Spleen (tissue), 13 donors: ENCODE measurements at places on chromosomes 3 and 15.

- no peak for DNase-seq
- H3K27ac ChIP-seq = no peak overlapping the region
- H3K4me1 ChIP-seq = no peaks in the 10 kb centered on the region
- H3K4me3 ChIP-seq = no peak overlapping the region
Observed at GRCh38 chr15:50009634-50010033, 109.4 kb downstream of the ATP8B4 start.

- peaks cover 12% of the 10 kb centered on the region for H3K36me3 ChIP-seq
- H3K4me3 ChIP-seq = no peak overlapping the region
- peaks cover 32% of the 10 kb centered on the region for H3K4me1 ChIP-seq
- H3K27me3 ChIP-seq = no peaks in the 10 kb centered on the region
- no peak for DNase-seq
- H3K27ac ChIP-seq = no peak overlapping the region
Observed at GRCh38 chr3:158642005-158642404, 2.3 kb upstream of the GFM1 start.

DNA sequence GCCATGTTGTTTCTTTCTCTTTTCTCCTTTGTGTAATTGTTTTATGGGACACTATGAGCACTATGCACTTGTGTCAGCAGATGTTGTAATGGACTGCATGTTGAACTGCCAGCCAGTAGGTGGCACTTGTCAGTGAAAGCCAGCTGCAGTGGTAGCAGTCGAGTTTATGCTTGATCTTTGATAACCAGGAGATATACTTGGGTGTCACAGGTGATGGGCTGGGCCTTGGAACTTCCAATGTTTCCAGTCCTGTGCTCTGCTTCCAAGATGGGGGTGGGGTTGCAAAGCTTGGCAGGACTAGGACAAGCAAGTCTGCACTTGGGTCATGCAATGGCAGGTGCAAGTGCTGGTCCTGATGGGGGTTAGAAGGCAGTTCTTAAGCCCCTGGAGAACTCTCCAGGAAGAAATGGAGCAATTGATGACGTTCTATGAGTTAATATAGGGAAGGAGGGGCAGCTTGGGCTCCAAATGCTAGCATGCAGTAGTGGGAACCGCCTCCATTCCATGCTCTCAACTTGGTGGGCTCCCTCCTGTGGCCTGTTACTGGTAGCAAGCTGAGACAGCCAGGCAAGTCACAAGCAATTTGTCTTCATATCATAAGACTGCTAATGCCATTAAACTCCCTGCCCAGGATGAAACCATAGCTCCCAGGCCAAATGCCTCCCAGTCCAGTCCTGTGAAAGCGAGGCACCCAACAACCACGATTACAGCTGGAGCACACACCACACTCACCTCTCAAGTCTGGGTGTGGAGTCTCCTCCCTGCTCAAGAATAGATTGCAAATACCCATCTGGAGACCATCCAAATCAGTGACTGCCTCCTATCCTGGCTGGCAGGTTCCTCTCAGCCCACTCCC is 287.2 kb downstream of the CGGBP1 start:
- DNase-seq = no peak
- no peaks in the 10 kb centered on the region for H3K27me3 ChIP-seq
- H3K27ac ChIP-seq = no peak overlapping the region
- H3K4me1 ChIP-seq = no peaks in the 10 kb centered on the region
- H3K36me3 ChIP-seq = no peaks in the 10 kb centered on the region

DNA sequence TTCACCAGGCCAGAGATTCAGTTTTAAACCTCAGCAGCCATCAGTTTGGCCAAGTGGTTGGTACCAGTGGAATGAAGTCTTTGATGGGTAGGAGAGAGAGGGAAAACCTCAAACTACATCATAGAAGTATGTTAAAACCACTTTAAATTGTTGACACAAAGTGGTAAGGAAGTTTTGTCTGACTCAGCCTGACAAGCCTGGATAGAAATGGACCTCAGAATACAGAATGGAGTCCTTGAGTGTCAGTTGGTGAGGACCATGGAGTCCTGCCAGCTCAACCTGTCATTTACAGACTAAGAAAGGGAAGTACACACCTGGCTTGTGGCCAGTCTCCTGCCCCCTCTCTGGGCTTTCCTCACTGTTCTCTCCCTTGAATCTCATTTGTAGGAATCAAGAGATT is 12.1 kb downstream of the EAF1 start:
- peaks cover 21% of the 10 kb centered on the region for H3K36me3 ChIP-seq
- no peaks in the 10 kb centered on the region for H3K27me3 ChIP-seq
- peaks cover 7% of the 10 kb centered on the region for H3K4me1 ChIP-seq
- H3K4me3 ChIP-seq = no peak overlapping the region
- no peak for DNase-seq
- H3K27ac ChIP-seq = peak overlapping the region; percentile 21

- H3K27ac ChIP-seq = no peak overlapping the region
- H3K4me3 ChIP-seq = no peak overlapping the region
- no peaks in the 10 kb centered on the region for H3K36me3 ChIP-seq
- H3K4me1 ChIP-seq = no peaks in the 10 kb centered on the region
- H3K27me3 ChIP-seq = no peaks in the 10 kb centered on the region
Observed at GRCh38 chr3:152587861-152588260, 247.1 kb upstream of the P2RY1 start.

GRCh38 chr3:28150465-28151206 is 90.8 kb upstream of the CMC1 start:
- no peak overlapping the region for H3K4me3 ChIP-seq
- H3K4me1 ChIP-seq = peaks cover 6% of the 10 kb centered on the region
- H3K27ac ChIP-seq = peak overlapping the region; percentile 37
- H3K27me3 ChIP-seq = no peaks in the 10 kb centered on the region
- DNase-seq = no peak

DNA sequence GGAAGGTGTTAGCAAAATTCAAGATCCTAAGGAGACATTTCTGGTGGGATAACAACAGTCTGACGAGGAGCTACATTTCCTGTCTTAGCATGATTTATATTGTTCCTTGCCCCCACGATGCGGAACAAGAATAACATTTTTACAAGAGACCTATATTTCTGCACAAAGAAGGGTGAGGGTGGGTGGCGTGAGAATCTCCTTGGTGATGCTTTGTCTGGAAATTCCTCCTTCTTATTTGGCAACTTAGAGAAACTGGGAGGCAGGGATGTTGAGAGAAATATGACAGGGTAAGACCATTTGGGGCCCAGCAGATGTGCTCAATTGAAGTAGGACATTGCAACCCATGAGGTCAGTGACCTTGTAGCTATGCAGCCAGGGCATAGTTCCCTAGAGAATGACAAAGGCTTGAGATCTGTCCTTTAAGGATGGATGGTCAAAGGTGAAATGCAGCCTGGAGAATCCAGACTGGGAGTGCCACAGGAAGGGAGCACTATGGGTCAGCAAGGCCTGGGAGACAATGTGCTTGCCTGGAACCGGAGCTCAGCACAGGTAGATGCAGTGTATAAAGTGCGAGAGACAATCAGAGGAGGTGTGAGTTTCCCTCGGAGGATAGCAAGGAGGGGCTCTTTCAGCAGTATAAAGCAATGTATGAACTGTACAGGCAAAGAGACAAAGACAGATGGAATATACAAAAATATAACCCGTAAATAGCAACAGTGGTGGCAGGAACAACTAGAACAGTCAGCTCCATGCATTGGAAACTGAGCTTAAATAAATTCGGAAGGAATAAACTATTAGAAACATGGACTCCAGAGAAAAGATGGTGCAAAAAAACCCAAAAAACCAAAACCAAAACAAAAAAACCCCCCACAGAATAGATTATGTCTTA is 317.6 kb upstream of the TBL1XR1 start:
- H3K4me3 ChIP-seq = no peak overlapping the region
- peaks cover 24% of the 10 kb centered on the region for H3K4me1 ChIP-seq
- H3K27ac ChIP-seq = no peak overlapping the region
- DNase-seq = no peak
- H3K27me3 ChIP-seq = no peaks in the 10 kb centered on the region
- no peaks in the 10 kb centered on the region for H3K36me3 ChIP-seq

GRCh38 chr15:52559575-52559974 is 9.3 kb downstream of the ARPP19 start:
- no peak overlapping the region for H3K4me3 ChIP-seq
- no peak for DNase-seq
- H3K36me3 ChIP-seq = peaks cover 30% of the 10 kb centered on the region
- peaks cover 80% of the 10 kb centered on the region for H3K4me1 ChIP-seq
- no peak overlapping the region for H3K27ac ChIP-seq
- H3K27me3 ChIP-seq = no peaks in the 10 kb centered on the region

DNA sequence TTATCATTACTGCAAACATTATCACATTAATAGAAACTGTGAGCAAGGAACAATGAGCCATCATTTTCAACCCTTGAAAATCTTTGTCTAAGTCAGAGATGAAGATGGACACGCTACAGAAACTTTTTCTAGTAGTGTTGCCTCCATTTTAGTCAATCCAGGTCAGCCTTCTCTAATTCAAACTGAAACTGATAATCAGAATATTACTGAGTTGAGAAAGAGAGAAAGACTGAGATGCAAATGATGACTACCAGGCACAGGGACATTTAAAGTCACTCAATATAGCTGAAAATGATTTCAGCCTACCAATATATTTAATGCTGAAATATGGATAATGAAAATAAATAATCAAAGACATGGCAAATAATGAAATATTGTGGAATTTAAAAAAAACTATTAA is 261.4 kb downstream of the GBE1 start:
- H3K4me3 ChIP-seq = no peak overlapping the region
- no peak overlapping the region for H3K27ac ChIP-seq
- DNase-seq = no peak
- H3K36me3 ChIP-seq = no peaks in the 10 kb centered on the region

DNA sequence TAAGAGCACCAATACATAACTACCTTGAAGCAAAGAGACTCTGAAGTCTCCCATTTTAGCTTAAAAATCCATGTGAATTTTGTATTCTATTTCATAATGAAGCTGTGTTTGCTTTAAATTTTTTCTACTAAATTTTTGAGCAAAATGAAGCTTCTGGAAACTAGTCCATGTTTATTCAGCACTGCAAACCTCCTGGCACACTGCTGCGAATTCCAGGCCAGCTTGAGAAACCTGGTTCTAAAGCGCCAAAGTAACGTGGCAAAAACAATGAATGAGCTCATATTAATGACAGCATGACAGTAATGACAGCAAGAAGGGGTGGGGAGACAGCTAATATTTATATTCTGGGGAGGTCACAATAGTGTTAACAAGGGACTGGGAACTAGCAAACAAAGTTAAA is 25.7 kb downstream of the CEP152 start:
- DNase-seq = no peak
- H3K4me1 ChIP-seq = no peaks in the 10 kb centered on the region

DNA sequence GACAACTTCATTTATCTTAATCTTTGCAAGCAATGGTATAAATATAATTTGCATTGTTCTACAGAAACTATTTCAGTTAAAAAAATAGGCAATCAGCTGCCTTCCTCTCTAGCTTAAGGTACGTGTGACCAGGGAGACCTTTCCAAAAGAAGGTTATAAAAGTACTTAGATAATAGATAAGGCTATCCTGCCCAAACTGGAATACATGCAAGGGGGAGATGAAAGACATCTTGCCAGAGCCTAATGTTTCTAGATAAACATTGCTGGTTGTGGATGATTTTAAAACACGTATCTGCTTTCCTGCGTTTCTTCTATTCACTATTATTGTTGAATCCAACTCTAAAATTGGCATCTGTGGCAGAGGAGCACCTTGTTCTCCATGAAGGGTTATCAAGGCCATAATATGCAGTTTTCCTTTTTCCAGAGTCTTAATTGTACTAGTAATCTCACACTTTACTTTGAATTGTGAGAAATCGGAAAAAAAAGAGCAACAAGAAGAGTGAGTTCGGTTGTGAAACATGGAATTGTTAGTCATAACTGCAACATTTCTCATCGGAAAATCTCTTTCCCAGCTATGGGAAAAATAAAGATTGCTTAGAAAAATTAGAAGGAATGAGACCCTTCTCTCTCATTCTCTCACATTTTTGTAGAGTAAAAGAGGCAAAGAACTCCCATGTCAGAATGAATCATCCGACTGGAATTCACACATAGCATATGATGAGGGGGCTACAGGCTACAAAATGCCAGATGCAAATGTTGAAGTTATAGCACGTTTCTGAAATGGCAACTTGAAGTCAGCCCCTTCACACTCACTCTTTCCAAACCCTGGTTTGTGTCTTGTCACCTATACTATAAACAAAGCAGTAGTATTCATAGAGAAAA is 936.1 kb upstream of the NR2F2 start:
- no peaks in the 10 kb centered on the region for H3K27me3 ChIP-seq
- H3K36me3 ChIP-seq = no peaks in the 10 kb centered on the region
- DNase-seq = no peak
- no peak overlapping the region for H3K4me3 ChIP-seq
- H3K27ac ChIP-seq = no peak overlapping the region
- no peaks in the 10 kb centered on the region for H3K4me1 ChIP-seq

DNA sequence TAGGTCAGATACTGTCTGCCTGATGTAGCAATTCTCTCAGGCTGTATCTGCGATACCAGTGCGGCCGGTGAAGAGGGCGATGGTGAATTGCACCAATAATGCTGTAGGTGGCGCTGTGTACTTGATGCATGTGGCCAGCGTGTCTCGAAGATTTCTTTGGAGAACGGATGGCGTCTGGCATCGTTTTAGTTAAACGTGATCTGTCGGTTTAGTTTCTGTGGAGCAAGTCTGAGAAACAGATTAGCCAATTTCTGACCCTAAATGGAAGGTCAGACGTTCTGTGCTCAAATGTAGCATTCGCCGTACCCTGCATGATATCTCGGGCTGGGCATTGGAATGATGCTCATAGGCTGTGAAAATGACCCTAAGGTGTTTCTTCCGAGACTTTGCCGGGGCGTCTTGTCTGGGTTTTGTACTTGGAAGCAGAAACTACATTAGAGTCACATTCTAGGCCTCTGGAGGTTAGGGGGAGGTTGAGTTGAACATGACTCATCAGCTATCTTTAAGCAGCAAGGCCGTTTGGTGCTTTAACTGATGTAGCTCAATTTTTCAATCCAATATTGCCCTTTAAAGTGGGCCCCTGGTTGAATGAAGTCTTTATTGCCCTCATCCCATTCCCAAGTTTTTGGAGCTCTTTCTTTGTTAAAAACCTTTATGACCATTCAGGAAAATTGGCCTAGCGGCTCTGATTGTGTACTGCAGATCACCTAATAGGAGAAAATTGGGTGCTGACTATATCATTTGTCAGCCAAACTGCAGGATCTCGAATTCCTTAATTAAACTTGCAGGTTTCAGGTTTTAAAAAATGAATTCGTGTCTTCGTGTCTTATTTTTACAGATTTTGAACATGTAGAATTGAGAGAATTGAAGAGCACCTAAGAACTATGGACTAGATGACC is 80.0 kb downstream of the SQOR start:
- no peak overlapping the region for H3K4me3 ChIP-seq
- H3K4me1 ChIP-seq = no peaks in the 10 kb centered on the region
- no peaks in the 10 kb centered on the region for H3K36me3 ChIP-seq
- no peak overlapping the region for H3K27ac ChIP-seq

DNA sequence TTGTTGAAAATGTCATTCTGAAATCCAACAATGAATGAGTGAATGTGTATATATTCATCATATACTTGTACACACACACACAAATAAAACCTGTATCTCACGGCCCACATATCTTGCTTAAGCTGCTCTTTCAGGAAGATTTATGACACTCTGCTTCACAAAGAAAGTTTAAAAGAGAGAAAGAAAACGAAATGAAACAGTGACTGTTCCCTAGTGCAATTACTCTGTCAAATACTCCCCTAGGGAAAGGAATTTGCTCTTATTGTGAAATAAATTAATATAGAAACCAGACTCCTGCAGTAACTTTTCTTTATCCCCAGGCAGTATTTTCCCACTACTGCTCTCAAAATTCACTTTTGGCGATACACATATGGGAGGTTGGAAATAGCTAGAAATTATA is 329.1 kb downstream of the VPS13C start:
- H3K36me3 ChIP-seq = no peaks in the 10 kb centered on the region
- H3K4me1 ChIP-seq = no peaks in the 10 kb centered on the region
- H3K4me3 ChIP-seq = no peak overlapping the region
- H3K27ac ChIP-seq = no peak overlapping the region
- H3K27me3 ChIP-seq = no peaks in the 10 kb centered on the region
